ENCODE measurements at places on chromosomes 16 and 17.

DNA sequence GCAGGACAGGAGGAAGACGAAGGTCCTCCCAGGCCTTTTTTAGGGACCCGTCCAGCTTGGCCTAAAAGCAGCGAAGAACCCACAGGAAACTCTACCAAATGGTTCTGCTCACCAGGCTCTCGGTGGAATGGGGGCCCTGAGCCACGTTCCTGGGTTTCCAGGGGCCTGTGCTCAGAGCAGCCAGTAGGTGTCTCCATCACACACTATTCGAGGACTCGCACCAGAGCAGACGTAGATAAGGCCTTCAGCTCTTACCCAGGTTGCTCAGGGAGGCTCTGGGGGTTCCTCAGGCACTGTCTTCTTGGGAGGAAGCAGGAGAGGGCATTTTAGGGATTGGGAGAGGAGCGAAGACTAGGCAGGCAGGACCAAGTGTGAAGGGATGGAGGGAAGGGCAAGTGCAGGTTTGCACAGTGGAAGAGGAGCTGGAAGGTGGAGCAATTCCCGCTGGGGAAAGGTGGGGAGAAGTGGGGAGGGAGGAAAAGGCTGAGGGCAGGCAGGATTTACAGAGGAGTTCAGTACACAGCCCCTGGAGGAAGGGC is 157.1 kb downstream of the RGS9 start:
- peak; percentile 76 for DNase-seq

DNA sequence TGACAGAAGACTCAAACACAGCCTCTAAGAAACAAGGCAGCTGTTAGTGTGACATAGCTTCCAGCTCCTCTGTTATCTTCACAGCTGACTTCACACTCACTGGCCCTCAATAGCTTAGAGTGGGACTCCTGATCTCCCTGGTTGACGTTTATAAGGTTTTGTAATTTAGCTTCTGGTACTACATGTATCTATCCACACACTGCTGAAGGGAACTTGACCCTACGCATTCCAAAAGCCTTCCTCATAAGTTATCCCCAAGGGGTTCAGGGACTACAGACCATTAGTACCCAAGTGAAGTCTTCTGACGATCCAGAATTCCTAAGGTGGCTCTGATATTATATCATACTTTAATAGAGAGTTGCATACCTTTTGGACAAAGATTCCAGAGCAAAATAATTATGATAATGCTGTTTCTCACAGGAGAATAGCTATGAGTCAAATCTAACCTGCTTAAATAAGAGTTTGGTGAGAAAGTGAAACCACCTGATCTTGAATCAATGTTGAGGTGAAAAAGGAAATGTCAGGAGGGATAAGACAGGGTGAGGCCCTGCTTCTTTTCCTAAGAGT is 14.5 kb downstream of the ACACA start:
- peak; percentile 62 for DNase-seq

GRCh38 chr17:74875155-74875976 is 2.6 kb upstream of the FDXR start:
- no peak for DNase-seq

- peak; percentile 77 for DNase-seq
Measured at GRCh38 chr17:47720754-47721533, 12.1 kb upstream of the TBX21 start.

DNA sequence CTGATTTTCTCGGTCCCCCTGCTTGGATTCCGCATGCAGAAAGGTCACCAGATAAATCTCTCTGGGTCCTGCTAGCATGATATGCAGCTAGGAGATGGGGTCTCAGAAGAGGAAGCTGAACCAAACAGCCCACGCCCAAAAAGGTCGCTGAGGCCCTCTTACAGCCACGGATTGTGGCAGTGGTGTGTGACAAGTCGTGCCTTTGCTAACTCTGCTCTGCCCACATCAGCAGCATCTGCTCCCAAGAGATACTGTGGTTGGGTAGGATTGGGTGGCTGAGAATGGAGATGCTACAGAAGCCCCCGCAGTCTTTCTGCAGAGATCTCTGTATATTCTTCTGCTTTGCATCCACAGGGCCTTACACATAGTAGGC is 15.2 kb upstream of the SKAP1 start:
- DNase-seq: no peak

GRCh38 chr17:73548620-73549311 is 95.5 kb downstream of the SDK2 start:
- no peak for DNase-seq

DNA sequence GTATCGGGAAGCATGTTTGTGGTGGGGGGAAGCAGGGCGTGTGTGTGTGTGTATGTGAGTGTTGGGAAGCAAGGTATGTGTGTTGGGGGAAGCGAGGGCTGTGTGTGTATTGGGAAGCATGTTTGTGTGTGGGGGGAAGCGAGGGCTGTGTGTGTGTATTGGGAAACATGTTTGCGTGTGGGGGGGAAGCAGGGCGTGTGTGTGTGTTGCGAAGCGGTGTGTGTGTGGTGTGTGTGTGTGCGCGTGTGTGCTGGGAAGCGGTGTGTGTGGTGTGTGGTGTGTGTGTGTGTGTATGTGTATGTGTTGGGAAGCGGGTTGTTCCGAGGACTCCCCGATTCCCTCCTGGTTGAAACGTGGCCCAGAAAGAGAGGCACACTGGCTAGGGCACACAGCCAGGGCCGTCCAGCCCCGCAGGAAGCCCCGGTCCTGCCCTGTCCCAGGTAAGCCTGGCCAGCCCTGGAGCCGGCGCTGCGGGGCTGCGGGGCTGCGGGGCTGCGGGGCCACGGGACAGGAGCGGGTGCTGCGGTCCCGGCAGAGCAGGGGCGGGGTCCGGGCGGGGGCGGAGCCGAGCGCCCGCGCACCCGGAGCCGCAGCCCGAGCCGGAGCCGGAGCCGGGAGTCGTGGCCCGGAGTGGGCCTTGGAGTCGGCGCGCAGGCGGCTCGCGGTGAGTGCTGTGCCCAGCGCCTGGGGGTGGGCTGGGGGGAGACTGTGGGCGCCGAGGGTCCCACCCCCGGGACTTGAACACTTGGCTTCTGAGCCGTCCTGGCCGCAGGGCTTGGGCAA is at the start of gene NOD2:
NOD2 (plus strand) TSS at position 608 of the 783 bp plus-strand sequence. CDS start 5,890 bp downstream, outside the sequence.
- peak; percentile 73 for DNase-seq

- peak; percentile 37 for DNase-seq
Measured at GRCh38 chr16:56657555-56658326, at the start of gene MT1F. Gene MT1F (plus strand): TSS chr16:56657959. CDS start chr16:56658059, 100 bp downstream.

DNA sequence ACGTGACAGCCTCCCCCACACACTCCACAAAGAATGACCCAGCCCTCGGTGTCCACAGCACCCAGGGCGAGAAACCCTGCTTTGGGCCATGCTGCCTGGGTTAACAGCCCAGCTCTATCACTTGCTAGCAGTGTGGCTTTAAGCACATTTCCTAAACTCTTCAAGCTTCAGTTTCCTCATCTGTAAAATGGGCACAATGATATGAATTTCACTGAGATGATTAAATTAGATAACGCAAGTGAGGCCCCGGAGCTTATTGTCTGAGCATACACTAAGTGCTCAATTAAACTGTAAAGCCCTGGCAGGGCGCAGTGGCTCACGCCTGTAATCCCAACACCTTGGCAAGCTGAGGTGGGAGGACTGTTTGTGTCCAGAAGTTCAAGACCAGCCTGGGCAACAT is 79.4 kb downstream of the LITAF start:
- no peak for DNase-seq

DNA sequence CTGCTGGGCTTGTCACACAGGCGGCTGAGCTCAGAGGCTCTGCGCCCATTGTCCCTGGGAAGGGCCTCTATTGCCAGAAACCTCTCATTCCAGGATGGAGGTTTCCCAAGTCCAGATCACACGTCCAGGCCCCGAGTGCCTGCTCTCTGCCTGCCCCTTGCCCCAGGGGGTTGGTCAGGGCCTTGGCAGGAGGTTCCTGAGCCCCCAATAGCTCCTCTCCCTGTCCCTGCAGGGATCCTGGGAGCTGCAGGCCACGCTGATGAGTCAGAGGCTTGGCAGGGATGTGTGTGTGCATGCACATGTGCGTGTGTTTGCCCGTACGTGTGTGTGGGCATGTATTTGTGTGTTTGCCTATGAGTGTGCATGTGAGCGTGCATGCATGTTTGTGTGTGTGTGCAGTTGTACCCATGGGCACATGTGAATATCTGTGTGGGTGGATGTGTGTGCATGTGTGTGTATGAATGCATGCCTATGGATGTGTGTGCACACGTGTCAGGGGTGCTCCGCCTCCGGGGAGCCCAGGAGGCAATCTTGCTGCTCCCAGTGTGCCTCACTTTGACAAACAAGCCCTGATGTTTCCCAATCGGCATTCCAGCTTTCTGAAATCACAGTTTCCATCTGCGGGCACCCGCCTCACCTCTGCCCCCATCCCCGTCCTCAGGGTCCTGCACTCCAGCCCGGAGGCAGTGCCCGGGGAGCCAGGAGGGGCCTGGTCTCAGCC is 98.4 kb upstream of the GSE1 start:
- DNase-seq: no peak

- DNase-seq: no peak
Measured at GRCh38 chr17:2214047-2214928, 89.3 kb downstream of the SMG6 start.

DNA sequence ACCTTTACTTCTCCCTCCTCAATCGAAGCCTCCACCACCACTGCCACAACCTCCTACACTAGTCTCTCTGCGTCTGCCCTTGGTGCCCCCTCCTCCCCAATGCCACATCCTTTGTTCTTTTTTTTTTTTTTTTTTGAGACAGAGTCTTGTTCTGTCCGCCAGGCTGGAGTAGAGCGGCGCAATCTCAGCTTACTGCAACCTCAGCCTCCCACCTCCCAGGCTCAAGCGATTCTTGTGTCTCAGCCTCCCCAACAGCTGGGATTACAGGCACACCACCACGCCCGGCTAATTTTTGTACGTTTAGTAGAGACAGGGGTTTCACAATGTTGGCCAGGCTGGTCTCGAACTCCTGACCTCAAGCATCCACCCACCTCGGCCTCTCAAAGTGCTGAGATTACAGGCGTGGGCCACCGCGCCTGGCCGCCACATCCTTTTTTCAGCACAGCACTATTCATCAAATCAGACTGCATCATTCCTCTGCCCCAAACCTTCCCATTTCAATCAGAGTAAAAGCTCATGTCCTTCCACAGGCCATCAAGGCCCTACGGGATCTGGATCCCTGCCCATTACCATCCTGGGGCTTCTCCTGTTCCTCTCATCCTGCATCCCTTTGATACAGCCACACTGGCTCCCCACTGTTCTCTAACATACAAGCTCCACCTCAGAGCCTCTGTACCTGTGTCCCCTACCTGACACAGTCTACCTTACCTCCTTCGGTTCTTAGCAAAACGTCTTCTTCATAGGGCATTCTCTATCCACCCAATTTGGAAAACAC is 2.0 kb downstream of the KLHL11 start:
- DNase-seq: no peak

GRCh38 chr17:50605429-50605828 is 29.3 kb upstream of the ABCC3 start:
- no peak for DNase-seq

DNA sequence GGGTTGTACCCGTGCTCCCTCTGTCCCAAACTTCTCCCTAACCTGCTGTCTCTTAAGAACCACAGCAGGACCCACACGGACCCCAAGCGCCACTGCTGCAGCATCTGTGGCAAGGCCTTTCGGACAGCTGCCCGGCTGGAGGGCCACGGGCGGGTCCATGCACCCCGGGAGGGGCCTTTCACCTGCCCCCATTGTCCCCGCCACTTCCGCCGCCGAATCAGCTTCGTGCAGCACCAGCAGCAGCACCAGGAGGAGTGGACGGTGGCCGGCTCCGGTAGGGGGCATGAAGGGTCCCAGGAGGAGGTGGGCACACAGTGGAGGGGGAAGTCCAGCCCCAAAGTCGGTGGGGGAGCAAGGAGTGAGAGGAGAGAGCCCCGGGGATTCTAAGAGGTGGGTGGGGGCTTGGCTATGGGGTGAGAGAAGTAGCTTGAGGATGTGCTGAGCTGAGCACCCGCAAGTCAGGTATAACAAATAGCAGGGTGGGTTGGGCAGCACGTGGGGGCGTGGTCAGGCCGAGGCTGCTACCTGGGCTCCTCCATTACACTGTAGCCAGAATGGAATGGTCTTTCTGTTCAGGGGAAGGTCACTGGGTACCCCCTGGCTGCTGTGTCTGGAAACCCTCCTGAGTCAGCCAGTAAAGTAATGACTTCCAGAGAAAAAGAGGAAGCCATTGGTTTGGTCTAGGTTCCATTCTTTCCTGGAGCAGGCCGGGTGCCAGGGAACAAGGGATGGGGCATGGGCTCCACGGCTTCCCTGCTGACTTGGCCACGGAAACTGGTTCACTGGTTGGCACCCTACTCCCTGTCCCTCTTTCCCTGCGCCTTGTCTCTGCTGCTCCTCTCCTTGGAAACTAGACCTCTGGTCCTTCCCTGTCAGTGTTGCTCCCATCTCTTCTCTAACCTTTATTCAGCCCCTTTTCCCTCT is 7.1 kb downstream of the PRSS53 start:
- DNase-seq: no peak

DNA sequence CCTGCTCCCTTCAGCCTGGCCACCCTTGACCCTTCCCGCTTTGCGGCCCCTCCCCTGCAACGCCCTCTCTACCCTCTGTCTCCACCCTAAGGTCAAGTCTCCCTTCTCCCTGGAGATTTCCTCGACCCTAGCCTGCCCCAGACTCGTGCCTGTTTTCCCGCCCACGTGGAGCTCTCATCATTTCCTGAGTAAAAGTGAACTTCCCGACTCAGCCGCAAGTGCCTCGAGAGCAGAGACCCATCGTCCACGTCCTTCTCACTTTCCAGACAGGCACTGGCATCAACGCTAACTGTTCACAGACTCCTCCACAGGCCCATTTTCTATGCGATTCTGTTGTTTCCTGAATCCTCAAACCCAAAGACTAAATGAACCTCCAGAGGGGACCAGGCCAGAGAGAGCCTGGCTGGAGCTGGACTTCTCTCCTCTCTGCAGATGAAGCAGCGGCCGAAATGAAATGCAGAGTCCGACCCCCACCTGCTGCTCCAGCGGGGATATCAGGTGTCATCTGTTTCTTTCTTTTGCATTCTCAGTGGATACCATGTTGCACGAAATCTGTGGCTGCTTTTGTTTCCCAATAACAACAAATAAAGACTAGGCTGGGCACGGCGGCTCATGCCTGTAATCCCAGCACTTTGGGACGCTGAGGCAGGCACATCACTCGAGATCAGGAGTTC is 52.5 kb downstream of the RTN4RL1 start:
- no peak for DNase-seq

GRCh38 chr17:44760474-44761308 is 1.9 kb downstream of the ADAM11 start:
- DNase-seq: no peak

DNA sequence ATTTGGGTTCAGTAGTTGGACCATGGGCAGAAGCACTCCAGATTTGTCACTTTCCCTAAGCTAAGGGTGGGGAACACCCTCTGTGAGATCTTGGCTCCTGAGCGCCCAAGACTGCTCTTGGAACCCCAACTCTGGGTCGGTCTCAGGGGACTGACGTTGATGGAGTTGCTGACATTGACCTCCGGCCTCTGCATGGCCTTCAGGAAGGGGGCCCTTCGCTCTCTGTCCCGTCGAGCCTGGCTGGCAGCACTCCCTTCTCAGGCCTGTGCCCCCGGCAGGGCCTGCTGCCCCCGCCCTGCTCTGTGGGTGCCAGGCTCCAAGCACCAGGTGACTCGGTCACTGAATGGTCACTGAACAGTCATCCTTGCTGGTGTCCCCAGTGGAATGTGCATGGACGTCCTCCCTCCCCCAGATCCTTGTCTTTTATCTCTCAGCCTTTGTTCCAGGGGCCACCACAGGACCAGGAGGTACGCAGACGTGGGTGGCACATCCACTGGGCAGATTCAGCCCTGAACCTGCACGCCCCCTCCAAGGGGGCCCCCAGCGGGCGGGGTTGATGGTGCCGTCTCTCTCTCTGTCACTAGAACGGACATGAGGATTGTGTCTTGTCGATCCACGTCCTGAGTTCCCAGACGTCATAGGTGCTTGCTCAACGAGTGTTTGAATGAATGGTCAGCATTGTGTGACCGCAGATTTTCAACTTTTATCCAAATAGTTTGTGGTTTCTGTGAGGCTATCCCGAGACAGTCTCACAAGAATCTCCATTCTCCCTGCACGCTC is 314.5 kb downstream of the SEC14L1 start:
- DNase-seq: no peak

GRCh38 chr17:31525801-31526549 is 134.5 kb downstream of the RAB11FIP4 start:
- DNase-seq: no peak
